Thyroid gland (tissue), 4 donors: ENCODE measurements at places on chromosomes 1 and 21. TPM values are rescaled to one million over a fixed set of nuclear protein-coding genes. Genes with fewer than 3 reads are reported as not detected.
A peak's percentile ranks its signal among the peaks of the same experiment; 100 is the strongest.

The OR2G6 gene
- total RNA-seq = not detected

The TFF3 gene
- total RNA-seq = 4,817 TPM

The NAV1 gene
- total RNA-seq = 23.7 TPM

GRCh38 chr1:1359664-1360468 is 1.5 kb upstream of the MXRA8 start:
- no peaks in the 10 kb centered on the region for H3K36me3 ChIP-seq
- H3K27ac ChIP-seq = peak overlapping the region; percentile 41
- peaks cover 67% of the 10 kb centered on the region for H3K4me1 ChIP-seq

The FMO4 gene
- 7.3 TPM for total RNA-seq

- peak overlapping the region; percentile 95 for H3K27ac ChIP-seq
- H3K27me3 ChIP-seq = no peaks in the 10 kb centered on the region
- peak; percentile 63 for DNase-seq
- peak overlapping the region; percentile 51 for H3K4me3 ChIP-seq
Observed at GRCh38 chr1:154975409-154976059, 1.1 kb downstream of the CKS1B start.

DNA sequence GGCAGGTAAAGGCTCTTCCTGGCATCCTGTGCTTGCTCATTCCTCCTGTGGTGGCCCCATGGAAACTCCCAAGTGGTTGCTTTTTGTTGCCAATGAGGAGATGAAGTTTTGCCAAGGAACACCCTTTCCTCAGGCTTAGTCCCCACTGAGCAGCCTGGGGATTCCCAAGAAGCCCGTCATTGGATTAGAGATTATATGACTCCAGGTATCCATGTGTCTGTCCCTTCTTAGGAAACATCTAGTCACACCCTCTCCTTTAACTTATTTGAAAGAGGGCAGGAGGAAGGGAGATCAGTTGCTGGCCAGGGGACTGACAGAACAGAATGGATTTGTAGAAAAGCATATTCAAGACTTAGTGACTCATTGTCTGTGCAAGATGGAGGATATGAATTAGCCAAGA is 3.8 kb upstream of the LCE3A start:
- H3K27ac ChIP-seq = no peak overlapping the region
- no peaks in the 10 kb centered on the region for H3K36me3 ChIP-seq
- H3K4me1 ChIP-seq = no peaks in the 10 kb centered on the region
- H3K4me3 ChIP-seq = no peak overlapping the region

DNA sequence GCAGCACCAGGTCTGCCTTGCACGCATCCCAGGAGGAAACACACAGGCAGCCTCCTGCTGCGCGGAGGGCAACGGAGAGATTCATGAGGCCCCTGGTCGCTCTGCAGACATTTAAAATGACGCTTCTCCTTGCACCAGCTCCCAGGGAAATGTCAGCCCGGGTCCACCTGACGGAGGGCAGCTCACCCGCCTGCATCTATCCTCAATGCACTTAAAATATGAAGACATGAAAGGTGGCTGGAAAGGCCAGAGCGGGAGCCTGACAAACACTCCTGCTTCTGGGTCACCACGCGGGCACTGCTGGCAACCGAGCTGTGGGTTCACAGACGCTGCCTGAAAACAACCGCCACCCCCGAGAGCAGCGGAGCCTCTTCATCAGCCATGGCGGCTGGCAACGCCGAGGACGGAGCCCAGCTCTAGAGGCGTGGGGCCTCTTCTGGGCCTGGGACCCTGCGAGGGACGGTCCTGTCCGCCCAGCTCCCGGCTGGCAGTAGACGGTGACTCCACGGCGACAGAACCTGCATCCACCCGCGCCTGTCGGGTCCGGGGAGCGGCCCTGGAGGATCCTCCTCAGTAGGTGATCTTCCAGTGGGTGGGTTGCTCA is 22.7 kb downstream of the POFUT2 start:
- no peak overlapping the region for H3K27ac ChIP-seq
- peaks cover 45% of the 10 kb centered on the region for H3K36me3 ChIP-seq
- H3K27me3 ChIP-seq = no peaks in the 10 kb centered on the region
- no peaks in the 10 kb centered on the region for H3K4me1 ChIP-seq
- DNase-seq = no peak

- H3K4me1 ChIP-seq = peaks cover 7% of the 10 kb centered on the region
- H3K27me3 ChIP-seq = no peaks in the 10 kb centered on the region
- no peaks in the 10 kb centered on the region for H3K36me3 ChIP-seq
- peak; percentile 87 for DNase-seq
- no peak overlapping the region for H3K27ac ChIP-seq
Observed at GRCh38 chr1:91165033-91165654, 143.3 kb upstream of the ZNF644 start.

DNA sequence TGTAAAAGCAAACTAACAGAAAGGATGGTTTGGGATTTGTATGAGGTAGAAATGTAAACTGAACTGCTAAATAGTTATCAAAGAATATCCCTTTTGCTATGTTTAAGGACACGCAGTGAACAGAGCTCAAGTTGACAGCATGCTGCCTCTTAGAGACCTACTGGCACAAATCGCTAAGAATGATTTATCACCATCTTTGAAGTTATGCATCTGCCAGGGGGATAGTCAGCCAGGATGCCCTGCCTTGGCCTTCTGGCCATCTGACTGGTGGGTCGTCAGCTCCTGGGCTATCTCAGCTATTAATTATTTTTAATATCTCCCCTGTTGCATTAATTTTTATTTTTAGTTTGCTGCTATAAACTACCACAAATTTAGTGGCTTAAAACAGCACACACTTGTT is 334.8 kb upstream of the KAZN start:
- no peaks in the 10 kb centered on the region for H3K36me3 ChIP-seq
- H3K27ac ChIP-seq = no peak overlapping the region
- no peak overlapping the region for H3K4me3 ChIP-seq
- no peak for DNase-seq
- H3K27me3 ChIP-seq = no peaks in the 10 kb centered on the region
- H3K4me1 ChIP-seq = no peaks in the 10 kb centered on the region

The RGS1 gene
- 26.2 TPM for total RNA-seq
